ENCODE measurements at places on chromosomes 11 and 22.

DNA sequence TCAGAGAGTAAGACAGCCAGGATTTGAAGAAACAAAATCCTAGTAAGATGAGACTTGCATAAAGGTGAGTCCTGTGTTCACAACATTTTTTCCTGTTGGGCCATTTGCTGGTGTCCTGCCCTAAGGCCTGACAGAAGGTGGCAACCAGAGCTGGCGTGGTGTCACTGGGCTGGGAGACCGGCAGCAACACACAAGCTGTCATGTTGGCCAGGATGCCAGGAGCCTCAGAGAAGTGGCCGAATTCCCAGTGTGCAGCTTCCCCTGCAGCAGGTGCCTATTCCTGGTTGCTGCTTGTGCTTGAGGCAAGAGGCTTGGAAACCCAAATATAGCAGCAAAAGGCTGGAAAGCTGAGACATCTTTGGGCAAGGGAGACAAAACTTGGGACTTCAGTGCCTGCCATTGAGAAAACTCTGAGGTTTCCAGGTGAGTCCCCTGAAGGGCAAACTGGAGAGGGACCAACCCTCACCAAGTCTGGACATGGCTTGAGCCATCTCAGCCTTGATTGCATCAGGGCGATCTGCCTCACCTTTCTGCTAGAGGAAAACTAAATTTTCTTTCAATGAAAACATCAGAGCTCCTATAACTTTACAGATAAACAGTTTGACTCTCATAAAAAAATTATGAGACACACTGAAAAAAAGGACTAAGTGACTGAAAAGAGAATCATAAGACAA lies 25.9 kb downstream of the ALG12 start:
- no peak for DNase-seq

DNA sequence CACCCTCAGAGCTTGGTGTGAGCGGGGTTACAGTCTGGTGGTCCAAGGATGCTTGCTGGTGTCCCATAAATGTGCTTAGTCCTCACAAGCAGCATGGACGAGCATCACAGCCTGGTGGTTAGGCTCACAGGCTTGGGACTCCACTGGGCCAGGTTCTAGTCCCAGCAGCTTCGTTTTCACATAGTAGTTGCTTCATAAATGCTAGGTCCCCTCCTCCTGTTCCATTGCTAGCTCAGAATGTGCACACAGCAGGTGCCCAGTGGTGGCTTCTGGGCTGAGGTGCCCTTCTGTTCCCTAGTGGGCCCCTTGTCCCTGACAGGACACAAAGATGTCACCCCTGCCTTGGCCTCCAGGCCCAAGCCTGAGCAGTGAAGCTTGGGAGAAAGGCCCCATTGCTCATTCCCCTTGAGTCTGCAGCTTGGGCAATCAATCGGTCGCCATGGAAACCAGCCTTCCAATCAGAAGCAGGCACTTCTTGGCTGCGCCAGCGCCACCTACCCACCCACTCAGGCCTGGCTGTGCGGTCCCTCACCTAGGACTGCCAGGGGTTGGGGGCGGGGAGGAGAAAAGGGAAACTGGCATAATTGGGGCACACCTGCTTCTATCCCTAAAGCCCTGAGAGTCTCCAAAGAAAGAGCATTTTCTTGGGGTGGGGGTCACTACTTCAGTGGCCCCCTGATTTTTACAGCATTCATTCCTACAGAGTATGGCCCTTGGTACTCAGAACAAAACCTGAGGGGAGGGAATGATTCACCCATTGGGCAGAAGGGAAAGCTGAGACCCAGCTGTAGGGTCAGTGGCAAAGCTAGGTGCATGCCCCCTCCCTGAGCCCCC lies 48.1 kb downstream of the CYTH4 start:
- no peak for DNase-seq

DNA sequence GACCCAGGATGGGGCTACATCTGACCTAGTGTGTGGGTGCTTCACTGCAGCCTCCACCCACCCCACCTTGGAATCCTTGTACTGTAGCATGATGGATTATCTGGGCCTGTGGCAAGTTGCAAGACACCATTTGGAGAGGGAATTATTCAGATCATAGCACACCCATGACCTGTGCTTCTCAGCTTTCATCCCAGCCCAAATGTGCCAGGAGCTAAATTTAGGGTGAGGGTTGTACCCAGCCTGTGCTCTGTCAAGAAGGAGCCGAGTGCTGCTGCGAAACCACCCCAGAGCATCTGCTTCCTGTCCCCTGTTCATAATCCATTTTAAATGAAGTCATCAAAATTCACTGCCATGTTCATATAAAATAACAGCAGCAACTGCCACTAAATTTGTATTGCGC lies 394.5 kb downstream of the SHANK2 start:
- no peak for DNase-seq

GRCh38 chr11:75421035-75421602 lies 11.9 kb downstream of the KLHL35 start:
- no peak for DNase-seq

DNA sequence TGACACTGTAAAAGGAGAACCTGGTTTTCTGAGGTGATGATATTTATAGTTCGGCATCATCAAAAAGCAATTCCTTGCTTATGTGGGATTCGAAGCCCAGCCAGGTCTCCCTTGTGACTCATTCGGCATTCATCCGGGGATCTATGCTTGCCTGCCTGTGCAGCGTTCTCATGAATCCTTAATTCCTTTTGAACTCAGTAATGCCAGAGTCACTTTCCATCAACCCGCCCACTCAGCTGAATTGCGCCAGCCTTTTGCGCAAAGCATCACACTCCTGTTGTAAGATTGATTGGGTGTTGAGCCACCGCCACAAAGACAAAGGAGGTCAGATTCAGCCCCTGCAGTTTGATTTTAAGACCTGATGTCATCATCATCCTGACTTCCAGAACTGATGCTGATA lies 128.6 kb downstream of the SLC17A6 start:
- DNase-seq: no peak

DNA sequence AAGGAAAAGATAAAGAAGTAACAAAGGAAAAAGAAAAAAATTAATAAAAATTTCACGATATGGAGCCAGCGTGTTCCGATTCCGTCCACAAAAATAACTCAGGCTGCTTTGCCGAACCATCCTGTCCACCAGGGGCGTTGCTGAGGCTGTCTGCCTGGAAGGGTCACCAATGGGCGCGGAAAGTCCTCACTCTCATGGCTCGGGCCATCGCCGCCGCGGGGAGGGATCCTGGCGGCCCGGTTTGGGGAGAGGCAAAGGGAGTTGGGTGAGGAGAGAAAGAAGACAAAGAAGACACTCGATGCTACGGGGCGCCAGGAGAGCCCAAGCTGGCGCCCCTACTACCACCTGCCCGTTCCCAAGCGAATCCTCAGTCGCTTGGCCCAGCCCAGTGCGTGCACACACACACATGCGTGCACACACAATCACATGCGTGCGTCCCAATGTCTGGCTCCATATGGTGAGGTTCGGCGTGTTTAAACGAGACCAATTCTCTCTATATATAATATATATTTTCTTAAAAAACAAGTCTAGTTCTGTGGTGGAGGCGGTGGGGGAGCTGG lies 5.6 kb upstream of the PYGM start:
- DNase-seq: no peak

- DNase-seq: no peak
Observed at GRCh38 chr22:39239561-39240423, 5.0 kb downstream of the PDGFB start.

- DNase-seq: no peak
Observed at GRCh38 chr11:15119826-15120225, 5.1 kb downstream of the INSC start.

DNA sequence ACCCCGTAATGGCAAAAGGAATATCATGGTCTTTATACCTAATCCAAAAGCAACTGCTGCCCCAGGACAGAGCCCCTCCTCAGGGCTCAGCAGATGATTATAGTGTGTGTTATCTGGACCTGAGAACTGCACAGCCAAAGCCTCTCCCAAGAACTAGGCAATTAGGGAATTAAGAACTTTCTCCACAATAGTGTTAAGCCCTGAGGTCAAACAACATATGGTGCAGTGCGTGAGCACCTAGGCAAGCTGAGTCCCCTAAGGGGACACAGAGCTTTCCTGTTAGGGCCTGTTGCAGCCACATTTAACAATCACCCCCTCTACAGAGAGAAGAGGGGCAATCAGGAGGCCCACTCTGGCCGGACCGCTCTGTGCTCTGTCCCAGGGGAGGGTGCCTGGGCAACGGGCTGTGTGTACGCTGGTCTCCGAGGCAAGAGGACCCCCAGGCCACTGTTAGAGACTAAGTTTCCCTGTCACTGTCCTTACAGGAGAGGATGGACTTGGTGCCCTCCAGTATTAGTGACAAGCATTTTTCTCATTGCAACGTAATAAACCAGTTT lies 1.4 kb upstream of the KCNJ5 start:
- no peak for DNase-seq

Measured in stimulated activated CD8-positive, alpha-beta memory T cell treated with anti-CD3 and anti-CD28 coated beads, Interleukin-2, amount 100 ng/mL, for 1 hour (primary cell).